ENCODE measurements at places on chromosomes 12 and 14. TPM values are rescaled to one million over a fixed set of nuclear protein-coding genes. Genes with fewer than 3 reads are reported as not detected.
A peak's percentile ranks its signal among the peaks of the same experiment; 100 is the strongest.

CLIP1 gene
- 21.3 TPM for total RNA-seq

OLR1 gene
- total RNA-seq: 0.09 TPM

NPAS3 gene
- total RNA-seq: 3.2 TPM

NFATC4 gene
- total RNA-seq: 60.7 TPM

TAS2R43 gene
- total RNA-seq: 0.53 TPM

CLEC6A gene
- 0.11 TPM for total RNA-seq

KRT81 gene
- 0.34 TPM for total RNA-seq

RFLNA gene
- 11.3 TPM for total RNA-seq

TUNAR gene
- 36.3 TPM for total RNA-seq

- H3K27ac ChIP-seq: no peak overlapping the region
- peaks cover 5% of the 10 kb centered on the region for H3K36me3 ChIP-seq
- no peak overlapping the region for H3K4me3 ChIP-seq
- no peak for DNase-seq
Measured at GRCh38 chr12:40123496-40123895, 17.6 kb upstream of the SLC2A13 start.

GRCh38 chr12:47945341-47945728, 18.1 kb upstream of the TMEM106C start:
- no peak overlapping the region for H3K27ac ChIP-seq
- H3K36me3 ChIP-seq: no peaks in the 10 kb centered on the region
- peaks cover 27% of the 10 kb centered on the region for H3K4me1 ChIP-seq
- no peak for DNase-seq

DNA sequence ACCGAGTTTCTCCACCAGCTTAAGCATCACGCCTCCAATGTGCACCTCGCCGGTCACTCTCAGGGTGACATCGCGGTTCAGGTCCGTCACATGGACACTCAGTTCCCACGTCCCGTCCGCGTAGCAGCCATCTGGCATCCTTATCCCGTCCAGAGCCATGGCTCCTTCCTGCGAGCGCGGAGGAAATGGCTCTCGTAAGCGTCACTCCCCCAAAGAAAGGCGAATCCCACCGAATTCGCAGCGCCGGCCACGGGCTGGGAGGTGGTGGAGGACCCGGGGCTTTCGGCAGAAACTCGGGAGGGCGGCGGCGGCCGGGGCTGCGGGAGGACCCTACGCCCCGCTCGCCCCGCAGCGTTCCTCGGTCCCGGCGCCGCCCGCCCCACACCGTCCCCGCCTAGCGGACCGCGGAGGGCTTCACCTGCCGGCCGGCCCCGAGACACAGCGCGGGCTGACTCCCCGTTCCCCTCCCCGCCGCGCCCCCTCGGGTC, 396 bp downstream of the FERMT2 start:
- peak overlapping the region; percentile 99 for H3K4me3 ChIP-seq
- no peaks in the 10 kb centered on the region for H3K27me3 ChIP-seq
- DNase-seq: peak; percentile 63
- H3K36me3 ChIP-seq: peaks cover 10% of the 10 kb centered on the region
- H3K27ac ChIP-seq: peak overlapping the region; percentile 98

DNA sequence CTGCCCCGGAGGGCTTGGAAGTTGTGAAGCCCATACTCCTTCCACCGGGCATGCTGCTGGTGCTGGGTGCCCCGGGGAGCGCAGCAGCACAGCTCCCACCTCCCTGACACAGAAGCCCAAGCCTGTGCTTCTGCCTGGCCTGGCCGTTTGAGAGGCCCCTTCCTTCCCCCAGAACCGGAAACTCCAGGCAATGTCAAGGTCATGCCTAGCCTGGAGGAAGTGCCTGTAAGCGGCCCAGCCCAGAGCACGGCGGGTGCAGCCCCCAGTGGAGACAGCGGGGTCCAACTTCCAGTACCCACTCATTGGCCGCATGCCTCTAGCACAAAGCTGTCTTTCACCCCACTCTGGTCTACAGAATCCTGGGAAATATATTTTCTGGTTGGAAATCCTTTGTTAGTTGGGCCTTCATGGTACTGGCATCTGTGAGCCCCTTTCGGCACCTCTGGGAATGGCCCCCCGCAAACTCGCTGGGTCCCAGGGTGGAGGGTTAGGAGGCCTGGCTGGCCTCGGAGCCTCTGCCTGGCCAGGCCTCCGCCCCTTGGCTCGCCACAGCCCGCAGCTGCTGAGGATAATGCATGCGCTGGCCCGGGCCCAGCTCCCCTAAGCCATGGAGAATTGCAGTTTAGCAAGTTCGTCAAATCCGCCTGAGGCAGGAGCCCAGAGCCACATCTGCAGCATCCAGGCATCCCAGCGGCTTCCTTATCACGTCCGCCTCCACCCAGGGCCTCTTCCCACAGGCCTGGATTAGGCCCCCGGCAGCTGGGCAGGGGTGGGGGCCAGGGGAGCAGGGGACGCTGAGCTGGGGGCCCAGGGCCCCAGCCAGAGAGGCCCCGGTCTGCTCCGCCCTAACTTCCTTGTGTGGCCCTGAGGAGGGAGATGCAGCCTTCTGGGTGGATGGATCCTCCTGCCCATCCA, 48.9 kb upstream of the DLK1 start:
- peak; percentile 29 for DNase-seq
- H3K36me3 ChIP-seq: no peaks in the 10 kb centered on the region
- no peak overlapping the region for H3K4me3 ChIP-seq

GRCh38 chr14:100304825-100305323, 1.4 kb downstream of the SLC25A29 start:
- H3K4me3 ChIP-seq: peak overlapping the region; percentile 91
- DNase-seq: peak; percentile 74
- H3K36me3 ChIP-seq: peaks cover 12% of the 10 kb centered on the region
- H3K4me1 ChIP-seq: peaks cover 38% of the 10 kb centered on the region

DNA sequence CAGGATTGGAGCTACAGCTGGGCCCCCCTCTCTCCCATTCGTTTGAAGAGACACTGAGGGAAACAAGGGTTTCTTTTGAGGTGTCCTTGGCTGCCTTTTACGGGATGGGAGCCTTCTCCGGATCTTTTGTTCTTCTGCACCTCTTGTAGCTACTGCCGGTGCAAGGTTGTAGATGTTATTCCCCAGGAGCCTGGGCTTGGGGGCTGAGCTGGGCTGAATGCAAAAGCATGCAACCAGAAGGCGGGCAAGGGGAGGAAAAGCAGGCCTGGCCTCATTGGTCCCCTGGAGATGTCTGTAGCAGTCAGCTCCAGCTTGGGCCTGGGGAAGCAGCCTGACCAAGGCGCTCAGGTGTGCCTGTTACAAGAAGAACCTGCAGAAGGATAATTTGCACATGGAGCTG, 110.3 kb downstream of the GCH1 start:
- H3K4me1 ChIP-seq: peaks cover 14% of the 10 kb centered on the region
- H3K36me3 ChIP-seq: no peaks in the 10 kb centered on the region
- no peaks in the 10 kb centered on the region for H3K27me3 ChIP-seq

- no peaks in the 10 kb centered on the region for H3K36me3 ChIP-seq
- peak; percentile 20 for DNase-seq
- no peak overlapping the region for H3K4me3 ChIP-seq
- no peaks in the 10 kb centered on the region for H3K27me3 ChIP-seq
Measured at GRCh38 chr14:65469903-65470302, 57.4 kb downstream of the FUT8 start.

GRCh38 chr12:25494926-25495325, 58.2 kb downstream of the LMNTD1 start:
- DNase-seq: no peak
- H3K4me1 ChIP-seq: peaks cover 14% of the 10 kb centered on the region
- H3K4me3 ChIP-seq: no peak overlapping the region

GRCh38 chr12:4383304-4383865, 3.9 kb upstream of the FGF23 start:
- H3K27me3 ChIP-seq: peaks cover 10% of the 10 kb centered on the region
- no peaks in the 10 kb centered on the region for H3K36me3 ChIP-seq
- H3K27ac ChIP-seq: no peak overlapping the region
- peak; percentile 70 for DNase-seq

- H3K4me1 ChIP-seq: peaks cover 13% of the 10 kb centered on the region
- H3K4me3 ChIP-seq: no peak overlapping the region
- DNase-seq: no peak
- peaks cover 5% of the 10 kb centered on the region for H3K36me3 ChIP-seq
- 0 out of 2 replicates have a peak overlapping the region, but pooled peaks have one; percentile 0 for H3K27ac ChIP-seq
Measured at GRCh38 chr14:85233756-85234155, 296.2 kb upstream of the FLRT2 start.

DNA sequence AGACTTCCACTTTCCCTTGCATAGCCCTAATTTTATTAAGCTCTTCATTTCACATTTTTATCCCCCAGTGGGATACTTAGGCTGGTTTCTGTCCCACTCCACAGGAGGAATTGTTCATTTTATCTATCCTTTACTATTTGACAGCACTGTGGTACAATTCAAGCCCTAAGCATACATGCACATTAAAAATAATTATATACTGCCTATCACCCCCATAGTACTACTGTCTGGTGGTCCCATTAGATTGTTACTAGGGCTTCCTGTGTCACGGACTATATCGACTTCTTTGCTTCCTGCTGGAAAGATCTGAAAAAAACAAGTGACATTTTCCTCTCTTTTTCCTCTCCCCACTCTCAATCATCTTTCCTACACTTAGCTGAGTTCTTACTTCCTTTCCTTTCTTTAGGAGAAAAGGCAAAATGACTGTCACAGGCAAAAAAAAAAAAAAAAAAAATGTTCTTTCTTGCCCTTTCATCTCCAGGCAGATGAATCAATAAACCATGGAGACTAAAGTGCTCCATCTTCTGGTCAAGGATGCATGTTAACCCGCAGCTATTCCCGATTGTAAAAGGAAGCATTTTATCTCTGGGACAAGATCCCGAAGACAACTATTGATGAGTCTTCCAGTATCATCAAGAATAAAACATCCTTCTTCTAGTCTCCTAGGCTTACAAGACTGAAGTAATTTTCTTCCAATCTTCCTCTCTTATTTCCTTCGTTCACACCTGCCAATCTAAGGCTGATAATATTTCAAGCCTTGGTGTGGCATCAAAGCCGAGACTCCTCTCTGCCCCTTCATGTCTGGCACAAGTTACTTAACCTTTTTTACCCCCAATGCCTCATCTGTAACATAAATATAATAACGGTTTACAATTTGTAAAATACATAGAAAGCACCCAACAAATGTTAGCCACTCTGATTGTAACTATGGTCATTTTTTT, 94.4 kb upstream of the PLEKHG7 start:
- no peak for DNase-seq
- H3K27me3 ChIP-seq: no peaks in the 10 kb centered on the region
- H3K36me3 ChIP-seq: peaks cover 6% of the 10 kb centered on the region

- H3K4me1 ChIP-seq: peaks cover 4% of the 10 kb centered on the region
- H3K27me3 ChIP-seq: no peaks in the 10 kb centered on the region
- no peaks in the 10 kb centered on the region for H3K36me3 ChIP-seq
- H3K4me3 ChIP-seq: no peak overlapping the region
- no peak overlapping the region for H3K27ac ChIP-seq
Measured at GRCh38 chr14:49306152-49306751, 279.9 kb downstream of the RPS29 start.

GRCh38 chr12:6925540-6926279, 2.0 kb upstream of the ATN1 start:
- no peaks in the 10 kb centered on the region for H3K27me3 ChIP-seq
- peak overlapping the region; percentile 77 for H3K4me3 ChIP-seq
- DNase-seq: peak; percentile 67
- H3K36me3 ChIP-seq: peaks cover 19% of the 10 kb centered on the region
- peaks cover 54% of the 10 kb centered on the region for H3K4me1 ChIP-seq

DNA sequence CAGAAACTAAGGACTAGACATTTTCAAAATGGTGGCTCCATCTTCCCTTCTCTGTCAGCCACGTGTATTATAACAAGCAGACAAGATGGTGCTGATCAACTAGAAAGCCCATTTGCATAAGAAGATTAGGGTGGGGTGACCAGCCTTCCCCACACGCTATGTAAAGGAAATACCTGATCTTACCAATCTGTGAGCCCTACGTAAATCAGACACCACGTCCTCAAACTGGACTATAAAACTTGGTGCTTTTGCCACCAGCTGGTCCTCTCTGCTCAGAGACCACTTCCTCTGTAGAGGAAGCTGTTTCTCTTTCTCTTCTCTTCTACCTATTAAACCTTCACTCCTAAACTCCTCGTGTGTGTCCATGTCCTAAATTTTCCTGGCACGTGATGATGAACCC, 101.1 kb upstream of the PLEKHG7 start:
- H3K4me3 ChIP-seq: no peak overlapping the region
- H3K4me1 ChIP-seq: no peaks in the 10 kb centered on the region
- no peaks in the 10 kb centered on the region for H3K27me3 ChIP-seq

GRCh38 chr12:116076399-116076798, 201.1 kb downstream of the MED13L start:
- peaks cover 42% of the 10 kb centered on the region for H3K4me1 ChIP-seq

DNA sequence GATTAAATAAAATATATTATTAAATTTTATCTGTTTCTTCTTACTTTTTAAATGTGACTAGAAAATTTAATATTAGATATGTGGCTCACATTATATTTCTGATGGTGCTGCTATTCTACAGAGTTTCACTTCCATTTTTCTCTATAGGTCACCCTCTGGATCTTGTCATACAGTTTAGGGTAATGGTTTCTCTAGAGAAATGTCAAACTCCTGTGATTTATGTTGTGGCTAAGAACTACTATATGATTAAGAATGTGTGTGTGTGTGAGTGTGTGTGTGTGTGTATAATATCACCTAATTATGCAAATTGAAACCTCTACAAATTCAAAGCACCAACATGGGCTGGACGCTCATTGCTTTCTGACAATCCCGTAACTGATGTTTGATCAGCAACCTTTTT, 325.9 kb downstream of the ADAMTS20 start:
- peaks cover 8% of the 10 kb centered on the region for H3K4me1 ChIP-seq
- no peaks in the 10 kb centered on the region for H3K27me3 ChIP-seq

DNA sequence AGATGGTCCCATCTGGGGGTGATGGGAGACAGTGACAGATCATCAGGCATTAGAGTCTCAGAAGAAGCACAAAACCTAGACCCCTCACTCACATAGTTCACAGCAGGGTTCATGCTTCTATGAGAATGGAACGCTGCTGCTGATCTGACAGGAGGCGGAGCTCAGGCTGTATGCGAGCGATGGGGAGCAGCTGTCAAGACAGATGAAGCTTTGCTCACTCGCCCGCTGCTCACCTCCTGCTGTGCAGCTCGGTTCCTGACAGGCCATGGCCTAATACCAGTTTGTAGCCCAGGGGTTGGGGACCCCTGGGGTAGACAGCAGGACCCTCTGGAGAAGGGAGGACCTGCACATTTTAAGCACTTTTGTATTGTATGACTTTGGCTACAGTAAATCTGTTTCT, 111.2 kb downstream of the LGMN start:
- no peaks in the 10 kb centered on the region for H3K36me3 ChIP-seq
- no peak overlapping the region for H3K27ac ChIP-seq
- peak; percentile 51 for DNase-seq
- H3K27me3 ChIP-seq: no peaks in the 10 kb centered on the region

- peaks cover 14% of the 10 kb centered on the region for H3K36me3 ChIP-seq
- no peaks in the 10 kb centered on the region for H3K27me3 ChIP-seq
- H3K4me3 ChIP-seq: no peak overlapping the region
- no peak overlapping the region for H3K27ac ChIP-seq
- DNase-seq: no peak
- H3K4me1 ChIP-seq: peaks cover 18% of the 10 kb centered on the region
Measured at GRCh38 chr14:34457186-34457585, 4.9 kb downstream of the SPTSSA start.

- no peak for DNase-seq
- no peaks in the 10 kb centered on the region for H3K27me3 ChIP-seq
- no peaks in the 10 kb centered on the region for H3K4me1 ChIP-seq
- 0 out of 2 replicates have a peak, but pooled peaks cover 3% of the 10 kb centered on the region for H3K36me3 ChIP-seq
- no peak overlapping the region for H3K4me3 ChIP-seq
Measured at GRCh38 chr12:64120568-64120967, 101.5 kb downstream of the KICS2 start.

- no peaks in the 10 kb centered on the region for H3K27me3 ChIP-seq
- peaks cover 5% of the 10 kb centered on the region for H3K4me1 ChIP-seq
- no peak overlapping the region for H3K4me3 ChIP-seq
- no peaks in the 10 kb centered on the region for H3K36me3 ChIP-seq
- no peak for DNase-seq
Measured at GRCh38 chr12:102533483-102534215, 53.3 kb upstream of the IGF1 start.

All from WTC11 (cell line).